ENCODE measurements at places on chromosomes 3 and 15.
A peak's percentile ranks its signal among the peaks of the same experiment; 100 is the strongest.

DNA sequence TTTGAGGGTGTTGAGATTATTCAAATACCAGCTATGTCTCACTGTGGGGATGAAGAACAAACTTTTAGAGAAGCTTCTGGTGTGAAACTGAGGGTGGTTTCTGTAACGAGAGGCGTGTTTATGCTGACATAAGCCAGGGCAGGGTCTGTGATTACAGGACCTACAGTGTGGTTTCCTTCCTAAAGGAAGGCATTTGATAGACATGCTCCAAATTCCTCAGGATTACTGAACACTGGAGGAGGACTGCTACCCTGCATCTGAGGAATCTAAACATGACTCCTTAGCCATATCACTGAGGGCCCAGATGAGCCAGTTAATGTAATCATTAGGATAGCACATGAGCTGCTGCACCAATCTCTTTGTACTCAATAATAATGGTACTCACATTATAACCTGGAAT lies 328.4 kb upstream of the UMPS start:
- no peak overlapping the region for H3K4me3 ChIP-seq
- H3K4me1 ChIP-seq = peaks cover 23% of the 10 kb centered on the region
- H3K27me3 ChIP-seq = no peaks in the 10 kb centered on the region
- H3K36me3 ChIP-seq = no peaks in the 10 kb centered on the region
- DNase-seq = peak; percentile 23

DNA sequence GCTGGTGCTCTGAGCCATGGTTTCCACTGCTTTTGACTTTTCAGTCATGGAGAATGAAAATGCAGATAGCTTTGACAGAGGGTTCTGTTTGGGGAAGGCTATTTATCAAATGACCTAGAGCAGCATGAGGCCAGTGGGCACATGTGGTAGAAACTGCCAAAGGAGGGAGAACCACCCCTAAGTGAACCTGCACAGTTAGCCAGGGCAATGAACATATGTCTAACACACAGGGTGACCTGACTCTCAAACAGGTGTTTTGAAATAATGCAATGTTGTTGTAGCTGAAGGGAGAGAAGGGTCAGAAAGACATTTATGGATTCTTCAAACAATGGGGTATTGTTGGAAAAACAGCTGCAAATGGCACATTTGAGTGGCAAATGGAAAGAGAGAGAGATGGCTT lies 174.4 kb upstream of the FAM3D start:
- no peak overlapping the region for H3K27ac ChIP-seq
- H3K4me3 ChIP-seq = peak overlapping the region; percentile 37
- no peak for DNase-seq
- H3K4me1 ChIP-seq = no peaks in the 10 kb centered on the region

- DNase-seq = peak; percentile 66
- H3K4me1 ChIP-seq = peaks cover 38% of the 10 kb centered on the region
- peak overlapping the region; percentile 68 for H3K4me3 ChIP-seq
- H3K27ac ChIP-seq = no peak overlapping the region
- peaks cover 36% of the 10 kb centered on the region for H3K27me3 ChIP-seq
Measured at GRCh38 chr15:66703540-66703941, 1.5 kb downstream of the SMAD6 start.

DNA sequence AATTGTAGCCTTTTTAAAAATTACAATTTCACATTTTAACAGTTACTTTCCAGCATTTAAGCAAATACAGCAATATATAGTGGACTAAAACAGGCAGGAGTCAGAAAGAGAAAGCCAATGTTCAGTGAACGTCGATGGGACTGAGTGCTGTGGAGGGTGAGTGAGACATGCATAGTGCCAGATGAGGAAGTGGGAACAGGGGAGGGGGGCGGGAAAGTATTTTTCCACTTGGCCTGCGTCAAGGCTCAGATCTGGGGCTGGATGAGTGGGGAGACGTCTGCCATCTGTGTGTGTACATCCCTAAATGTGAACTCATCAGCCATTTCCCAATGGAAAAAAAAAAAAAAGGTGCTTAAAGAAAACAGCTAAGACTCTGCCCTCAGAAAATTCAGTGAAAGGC lies 19.2 kb upstream of the RAD18 start:
- no peaks in the 10 kb centered on the region for H3K4me1 ChIP-seq
- DNase-seq = no peak
- H3K27me3 ChIP-seq = no peaks in the 10 kb centered on the region
- no peak overlapping the region for H3K4me3 ChIP-seq
- no peaks in the 10 kb centered on the region for H3K36me3 ChIP-seq

DNA sequence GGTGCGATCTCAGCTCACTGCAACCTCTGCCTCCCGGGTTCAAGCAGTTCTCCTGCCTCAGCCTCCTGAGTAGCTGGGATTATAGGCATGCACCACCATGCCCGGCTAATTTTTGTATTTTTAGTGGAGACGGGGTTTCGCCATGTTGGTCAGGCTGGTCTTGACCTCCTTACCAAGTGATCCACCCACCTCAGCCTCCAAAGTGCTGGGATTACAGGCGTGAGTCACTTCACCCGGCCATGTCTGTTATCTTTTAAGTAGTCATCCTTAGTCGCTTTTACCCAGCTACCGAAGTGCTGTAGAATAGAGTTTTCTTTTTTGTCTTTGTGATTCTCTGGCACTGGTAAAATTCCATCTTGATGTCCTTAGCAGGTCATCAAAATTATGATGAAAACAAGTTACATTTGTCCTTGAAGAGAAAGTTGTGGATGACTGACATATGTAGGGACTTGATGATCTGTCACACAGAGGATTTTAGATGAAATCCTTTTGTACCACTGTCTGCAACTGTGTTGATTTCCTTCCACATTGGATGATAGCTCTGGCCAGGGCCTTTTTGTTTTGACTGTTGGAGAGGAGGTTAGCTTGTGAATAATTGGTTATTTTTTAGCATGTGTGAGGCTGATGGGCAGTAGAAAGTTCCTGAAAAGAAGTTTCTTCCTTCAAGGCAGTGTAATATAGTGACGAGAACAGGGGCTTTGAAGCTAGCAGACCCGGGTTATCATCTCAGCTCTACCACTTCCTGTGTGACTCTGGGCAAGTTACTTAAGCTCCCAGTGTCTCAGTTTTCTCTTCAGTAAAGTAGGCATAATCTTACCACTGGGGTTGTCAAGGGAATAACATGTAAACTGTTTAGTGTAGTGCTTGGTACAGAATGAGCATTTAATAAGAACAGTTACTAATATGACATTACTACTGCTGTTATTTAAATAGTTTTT lies 18.8 kb downstream of the ATG7 start:
- H3K27me3 ChIP-seq = no peaks in the 10 kb centered on the region
- no peak overlapping the region for H3K4me3 ChIP-seq
- H3K36me3 ChIP-seq = no peaks in the 10 kb centered on the region
- no peak for DNase-seq
- H3K4me1 ChIP-seq = no peaks in the 10 kb centered on the region

DNA sequence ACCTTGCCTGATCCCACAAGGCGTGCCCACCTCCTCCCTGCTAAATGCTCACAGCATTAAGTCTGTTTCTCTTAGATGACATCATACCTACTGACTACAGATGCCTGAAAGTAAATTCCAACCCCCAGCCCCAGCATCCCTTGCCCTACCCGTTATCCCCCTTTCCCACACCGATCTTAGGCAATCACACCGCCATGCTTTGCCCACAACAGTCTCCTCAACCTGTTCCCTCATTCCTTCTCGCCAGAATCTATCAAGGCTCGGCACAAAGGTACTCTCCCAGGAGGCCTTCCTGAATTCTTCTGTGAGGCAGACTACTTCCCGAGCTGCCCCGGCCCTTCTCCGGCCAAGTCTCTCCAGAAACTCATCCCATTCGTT lies 789 bp upstream of the SEC61A1 start:
- H3K4me1 ChIP-seq = peaks cover 13% of the 10 kb centered on the region
- H3K27me3 ChIP-seq = peaks cover 27% of the 10 kb centered on the region
- peak; percentile 44 for DNase-seq
- no peak overlapping the region for H3K27ac ChIP-seq
- peak overlapping the region; percentile 100 for H3K4me3 ChIP-seq
- H3K36me3 ChIP-seq = no peaks in the 10 kb centered on the region

DNA sequence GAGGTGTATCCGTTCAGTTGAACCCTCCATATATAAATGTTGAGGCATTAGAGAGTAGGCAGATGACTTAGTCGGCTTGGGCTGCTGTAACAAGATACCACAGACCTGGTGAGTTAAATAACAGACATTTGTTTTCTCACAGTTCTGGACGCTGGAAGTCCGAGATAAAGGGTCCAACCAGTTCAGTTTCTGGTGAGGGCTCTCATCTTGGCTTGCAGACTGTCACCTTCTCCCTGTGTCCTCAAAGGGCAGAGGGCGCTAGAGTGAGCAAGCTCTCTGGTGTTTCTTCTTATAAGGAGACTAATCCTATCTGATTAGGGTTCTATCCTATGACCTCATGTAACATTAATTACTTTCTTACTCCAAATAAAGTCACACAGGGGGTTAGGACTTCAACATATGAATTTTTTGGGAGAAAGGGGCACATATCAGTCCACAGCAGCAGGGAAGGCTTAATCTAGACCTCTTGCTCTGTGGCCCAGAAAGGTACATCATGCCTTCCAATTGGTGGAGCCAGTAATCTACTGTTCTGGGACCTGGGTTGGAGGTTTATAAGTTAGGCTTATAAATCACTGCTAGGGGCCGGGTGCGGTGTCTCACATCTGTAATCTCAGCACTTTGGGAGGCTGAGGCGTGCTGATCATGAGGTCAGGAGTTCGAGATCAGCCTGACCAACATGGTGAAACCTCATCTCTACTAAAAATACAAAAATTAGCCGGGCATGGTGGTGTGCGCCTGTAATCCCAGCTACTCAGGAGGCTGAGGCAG lies 26.3 kb upstream of the SLC28A2 start:
- H3K36me3 ChIP-seq = no peaks in the 10 kb centered on the region
- H3K27me3 ChIP-seq = peaks cover 5% of the 10 kb centered on the region
- H3K4me1 ChIP-seq = no peaks in the 10 kb centered on the region
- H3K27ac ChIP-seq = no peak overlapping the region

DNA sequence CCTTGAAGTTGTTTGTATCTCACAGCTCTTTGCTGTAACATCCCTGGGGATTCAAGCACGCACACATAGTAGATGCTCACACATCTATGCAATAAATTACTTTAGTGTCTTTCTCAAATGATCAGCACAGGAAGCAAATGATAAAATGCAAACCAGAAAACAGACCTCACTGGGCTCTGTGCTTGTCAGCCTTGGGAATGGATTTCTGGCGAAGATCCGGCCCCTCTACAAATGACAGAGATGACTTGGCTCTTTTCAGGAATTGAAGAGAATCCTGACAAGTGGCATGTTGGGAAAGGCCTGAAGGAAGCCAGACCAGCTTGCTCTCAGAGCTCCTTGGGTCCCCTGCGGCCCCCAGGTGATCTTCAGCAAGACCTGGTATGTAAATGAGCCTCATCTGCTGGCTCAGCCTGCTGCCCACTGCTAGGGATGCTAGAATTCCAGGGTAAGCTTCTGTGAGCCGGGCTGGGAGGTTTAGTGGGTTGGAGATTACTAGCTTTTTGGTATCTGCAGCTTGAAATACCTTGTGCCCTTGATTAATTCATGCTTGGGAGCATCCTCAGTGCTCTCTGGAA lies 54.1 kb downstream of the LPP start:
- DNase-seq = peak; percentile 51
- no peaks in the 10 kb centered on the region for H3K36me3 ChIP-seq
- no peak overlapping the region for H3K27ac ChIP-seq
- H3K4me1 ChIP-seq = peaks cover 18% of the 10 kb centered on the region

DNA sequence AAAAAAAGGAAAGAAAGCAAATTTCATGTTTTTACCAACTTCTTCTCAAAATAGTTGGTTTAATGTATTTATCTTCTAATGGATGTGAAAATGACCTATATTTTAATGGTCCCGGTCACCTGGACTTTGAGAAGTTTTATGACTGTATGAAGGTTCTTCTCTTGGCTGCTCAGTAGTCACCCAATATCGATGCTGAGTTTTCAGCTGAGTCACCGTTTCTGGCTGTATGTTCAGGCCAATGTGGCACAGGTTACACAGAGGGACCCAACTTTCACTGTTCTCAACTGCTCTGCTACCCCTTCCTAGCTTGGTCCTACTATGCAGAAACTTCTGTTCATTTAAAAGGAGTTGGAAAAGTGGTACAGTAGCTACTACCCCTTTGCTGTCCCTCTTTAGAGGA lies 25.8 kb downstream of the VGLL3 start:
- peaks cover 24% of the 10 kb centered on the region for H3K4me1 ChIP-seq
- H3K4me3 ChIP-seq = no peak overlapping the region
- no peak overlapping the region for H3K27ac ChIP-seq

GRCh38 chr15:35547775-35548364 lies 1.9 kb upstream of the DPH6 start:
- H3K4me3 ChIP-seq = peak overlapping the region; percentile 43
- no peaks in the 10 kb centered on the region for H3K27me3 ChIP-seq
- H3K4me1 ChIP-seq = peaks cover 66% of the 10 kb centered on the region
- DNase-seq = peak; percentile 69
- peak overlapping the region; percentile 97 for H3K27ac ChIP-seq

DNA sequence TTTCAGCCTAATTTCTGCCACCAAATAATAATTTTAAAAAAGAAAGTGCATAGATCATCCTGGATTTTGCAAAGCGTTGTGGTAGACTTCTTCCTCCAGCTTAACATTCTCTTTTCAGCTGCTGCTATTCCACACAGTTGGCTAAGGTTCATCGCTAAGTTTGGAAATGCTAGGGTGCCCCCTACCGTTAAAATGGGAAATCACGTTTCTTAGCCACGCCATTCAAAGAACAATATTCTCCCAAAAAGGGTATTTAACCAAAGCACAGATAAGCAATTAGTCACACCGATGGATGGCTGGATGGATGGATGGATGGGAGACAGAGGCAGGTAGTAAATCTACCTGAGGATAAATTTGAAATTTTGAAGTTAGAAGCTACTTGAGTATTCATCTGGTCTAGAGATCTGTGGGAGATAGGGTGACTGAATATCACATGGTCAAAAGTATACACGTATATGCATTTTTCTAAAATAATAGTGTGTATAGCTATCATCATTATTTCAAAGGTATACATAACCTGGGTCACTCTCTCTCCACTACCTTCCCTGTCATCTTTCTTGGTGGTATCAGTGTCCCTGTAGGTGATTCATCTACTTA lies 67.2 kb downstream of the EFHB start:
- H3K27ac ChIP-seq = no peak overlapping the region
- no peaks in the 10 kb centered on the region for H3K36me3 ChIP-seq
- no peak overlapping the region for H3K4me3 ChIP-seq
- H3K27me3 ChIP-seq = no peaks in the 10 kb centered on the region

GRCh38 chr3:23923786-23924185 lies 6.9 kb downstream of the RPL15 start:
- H3K4me3 ChIP-seq = no peak overlapping the region
- no peaks in the 10 kb centered on the region for H3K27me3 ChIP-seq
- no peak for DNase-seq
- no peak overlapping the region for H3K27ac ChIP-seq
- H3K36me3 ChIP-seq = peaks cover 9% of the 10 kb centered on the region
- peaks cover 3% of the 10 kb centered on the region for H3K4me1 ChIP-seq

DNA sequence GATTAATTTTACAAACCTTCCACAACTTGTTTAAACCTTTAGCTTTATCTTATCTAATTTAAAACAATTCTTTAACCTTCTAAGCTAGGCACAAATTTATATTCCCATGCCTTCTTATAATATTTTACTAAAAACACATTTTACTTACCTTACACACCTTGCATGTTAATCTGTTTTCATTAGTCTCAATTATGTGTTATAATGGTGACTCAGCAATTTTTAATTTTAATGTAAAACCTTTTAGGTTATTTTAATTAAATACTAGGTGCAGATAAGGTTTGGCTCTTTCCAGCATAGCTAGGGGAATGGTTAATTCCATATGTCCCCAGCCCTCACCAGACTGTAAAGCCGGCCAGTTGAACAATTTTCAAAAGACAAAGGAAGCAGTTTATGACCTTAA lies 264.6 kb upstream of the SGO1 start:
- no peaks in the 10 kb centered on the region for H3K36me3 ChIP-seq
- H3K27ac ChIP-seq = no peak overlapping the region
- DNase-seq = no peak
- no peaks in the 10 kb centered on the region for H3K4me1 ChIP-seq
- H3K27me3 ChIP-seq = no peaks in the 10 kb centered on the region
- H3K4me3 ChIP-seq = no peak overlapping the region
